T-helper 22 cell (primary cell): ENCODE measurements at places on chromosomes 12 and 14.
A peak's percentile ranks its signal among the peaks of the same experiment; 100 is the strongest.

- DNase-seq, result no peak
These were observed 37.4 kb downstream of the HSP90AA1 start for GRCh38 chr14:102049258-102050025.

DNA sequence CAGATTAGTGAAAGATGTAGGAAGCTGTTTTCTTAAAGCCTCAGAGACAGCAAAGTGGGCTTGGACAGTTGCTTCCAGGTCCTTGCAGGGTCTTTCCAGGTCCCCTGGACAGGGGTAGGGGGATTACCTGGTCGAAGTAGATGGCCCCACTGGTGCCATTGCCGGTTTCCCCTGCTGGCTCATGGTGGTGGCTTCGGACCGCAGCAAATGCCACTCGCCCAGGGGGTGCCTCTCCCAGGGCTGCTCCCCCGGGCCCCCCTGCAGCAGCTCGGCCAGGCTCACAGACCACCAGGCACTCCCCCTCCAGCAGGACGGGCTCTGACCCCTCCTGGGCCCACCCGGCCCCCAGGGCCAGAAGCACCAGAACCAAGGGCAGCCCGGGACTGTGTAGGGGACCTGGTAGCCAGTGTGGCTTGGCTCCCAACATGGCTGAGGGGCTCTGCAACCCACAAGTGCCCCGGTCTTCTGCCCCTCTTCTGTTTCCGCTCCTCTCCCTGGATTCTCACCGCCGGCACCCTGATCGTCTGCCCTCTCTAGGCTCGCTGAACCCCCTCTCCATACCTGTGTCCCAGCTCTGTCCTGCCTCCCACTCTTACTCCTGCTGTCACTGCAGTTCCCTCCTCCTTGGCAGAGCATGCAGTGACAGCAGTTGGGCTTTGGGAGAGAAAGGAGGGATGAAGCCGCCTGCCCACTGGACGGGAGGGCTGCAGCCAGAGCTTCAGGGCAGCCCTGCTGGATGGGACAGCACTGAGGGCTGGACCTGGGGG is 657 bp downstream of the CBLN3 start:
- DNase-seq, result no peak

GRCh38 chr14:97978341-97978740 is 1181.2 kb downstream of the VRK1 start:
- peak; percentile 66 for DNase-seq

DNA sequence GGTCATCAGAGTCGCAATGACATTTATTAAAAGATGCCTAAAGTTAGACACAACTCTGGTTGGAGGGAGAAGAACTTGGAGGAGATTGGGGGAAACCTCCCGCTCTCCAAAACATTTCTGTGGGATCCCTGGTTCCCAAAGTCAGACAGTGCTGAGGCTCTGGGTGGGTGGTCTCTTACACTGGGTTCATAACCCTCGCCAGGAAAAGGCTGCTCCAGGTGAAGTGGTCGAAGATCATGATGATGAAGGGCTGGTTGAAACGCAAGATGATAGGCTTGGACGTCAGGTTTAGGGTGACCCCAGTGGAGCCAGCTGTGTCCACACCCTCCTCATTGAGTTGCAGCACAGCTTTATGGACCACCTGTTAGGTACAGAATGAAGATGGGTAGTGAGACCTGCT is 11.2 kb upstream of the SERPINA10 start:
- DNase-seq, result no peak

GRCh38 chr12:28130625-28131598 is 59.3 kb upstream of the CCDC91 start:
- DNase-seq, result no peak

- DNase-seq, result no peak
These were observed 303.8 kb downstream of the TMEM121 start for GRCh38 chr14:105830171-105830570.

DNA sequence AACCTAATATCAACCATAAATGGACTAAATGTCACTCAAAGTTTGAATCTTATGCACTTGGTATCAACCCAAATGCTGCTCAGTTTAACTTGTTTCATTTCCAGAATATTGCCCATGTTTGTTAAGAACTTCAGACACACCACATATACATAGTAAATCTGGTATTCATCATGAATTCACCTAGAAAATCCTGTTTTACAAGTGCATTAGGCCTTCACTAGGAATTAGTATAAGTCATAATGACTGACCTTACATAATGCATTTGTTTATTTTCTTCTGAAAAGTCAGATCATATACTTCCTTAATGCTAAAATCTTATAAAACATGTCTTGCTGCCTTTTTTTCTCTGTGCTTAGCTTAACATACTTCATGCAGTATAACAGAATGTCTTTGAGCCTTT is 66.1 kb downstream of the ABCD2 start:
- no peak for DNase-seq

DNA sequence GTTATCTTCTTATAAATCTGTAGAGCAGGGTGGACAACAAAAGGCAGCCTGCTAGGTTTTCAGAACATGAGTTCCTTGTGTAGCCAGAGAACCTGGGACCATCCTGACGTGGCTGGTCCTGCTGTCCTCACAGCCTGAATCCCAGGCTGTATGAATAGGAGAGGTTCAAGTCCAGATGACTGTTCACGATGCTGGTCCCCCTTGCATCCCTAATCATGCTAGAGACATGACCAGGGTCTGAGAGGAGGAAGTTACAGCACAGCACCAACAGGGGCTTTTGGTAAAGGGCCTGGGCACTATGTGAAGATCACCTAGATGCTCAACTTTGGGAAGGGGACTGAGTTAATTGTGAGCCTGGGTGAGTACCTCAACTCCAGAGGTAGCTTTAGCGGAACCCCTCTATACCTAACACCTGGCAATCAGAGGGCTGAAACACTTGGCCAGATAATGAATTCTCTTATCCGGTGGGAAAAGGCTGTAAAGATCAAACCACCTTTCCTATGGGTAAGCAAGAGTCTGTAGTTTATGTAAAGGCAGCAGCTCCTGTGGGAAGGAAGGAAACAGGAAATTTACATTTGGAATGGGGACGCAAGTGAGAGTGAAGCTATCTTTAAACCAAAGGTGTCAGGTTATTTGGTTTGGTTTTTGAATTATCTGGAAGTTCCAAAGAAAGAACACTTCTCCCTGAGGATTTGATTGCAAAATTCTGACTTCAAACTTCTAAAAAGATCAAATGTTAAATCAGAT is 112.8 kb downstream of the DAD1 start:
- no peak for DNase-seq

DNA sequence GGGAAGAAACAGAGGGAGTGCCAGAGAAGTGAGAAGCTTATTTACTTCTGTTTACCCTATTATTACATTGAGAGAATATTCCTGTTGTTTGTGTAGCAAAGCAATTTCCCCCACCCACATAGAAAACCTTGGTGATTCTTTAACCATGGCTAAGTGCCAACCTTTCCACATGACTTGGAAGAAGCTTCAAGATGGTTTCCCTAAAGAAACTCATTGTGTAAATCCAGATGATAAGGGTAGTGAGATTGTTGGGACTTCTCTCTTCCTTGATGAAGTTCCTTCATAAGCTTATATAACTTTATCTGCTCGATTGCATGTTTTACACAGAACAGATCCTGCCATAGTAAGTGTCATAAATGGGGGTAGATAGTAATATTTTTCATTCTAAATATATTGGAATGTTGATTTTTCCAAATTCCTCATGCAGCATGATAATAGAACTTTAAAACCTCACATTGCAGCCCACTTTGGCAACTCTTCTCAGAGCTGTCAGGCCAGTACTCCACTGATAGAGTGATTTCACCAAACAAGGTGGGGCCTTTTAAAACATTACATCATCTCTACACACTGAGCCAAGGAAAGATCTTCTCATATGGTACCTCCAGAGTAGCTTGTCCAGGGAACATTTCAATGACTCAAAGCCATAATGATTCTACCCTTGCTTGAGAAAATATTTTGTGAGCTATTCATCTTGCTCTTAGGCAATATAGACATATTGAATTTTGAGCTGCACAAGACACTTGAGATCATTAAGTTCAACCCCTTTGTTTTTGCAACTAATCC is 47.8 kb upstream of the KIF21A start:
- no peak for DNase-seq

DNA sequence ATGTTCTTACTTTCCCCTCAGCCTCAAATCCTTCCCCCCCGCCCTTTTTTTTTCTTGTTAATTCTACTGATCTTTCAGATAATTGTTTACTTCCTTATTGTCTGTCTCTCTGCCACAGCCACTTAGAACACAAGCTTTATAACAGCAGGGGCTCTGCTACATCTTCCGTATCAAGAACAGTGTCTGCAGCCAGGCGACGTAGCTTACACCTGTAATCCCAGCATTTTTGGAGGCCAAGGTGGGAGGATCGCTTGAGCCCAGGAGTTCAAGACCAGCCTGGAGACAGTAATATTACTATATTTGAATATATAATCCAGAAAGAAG is 5.4 kb downstream of the SOS2 start:
- no peak for DNase-seq

DNA sequence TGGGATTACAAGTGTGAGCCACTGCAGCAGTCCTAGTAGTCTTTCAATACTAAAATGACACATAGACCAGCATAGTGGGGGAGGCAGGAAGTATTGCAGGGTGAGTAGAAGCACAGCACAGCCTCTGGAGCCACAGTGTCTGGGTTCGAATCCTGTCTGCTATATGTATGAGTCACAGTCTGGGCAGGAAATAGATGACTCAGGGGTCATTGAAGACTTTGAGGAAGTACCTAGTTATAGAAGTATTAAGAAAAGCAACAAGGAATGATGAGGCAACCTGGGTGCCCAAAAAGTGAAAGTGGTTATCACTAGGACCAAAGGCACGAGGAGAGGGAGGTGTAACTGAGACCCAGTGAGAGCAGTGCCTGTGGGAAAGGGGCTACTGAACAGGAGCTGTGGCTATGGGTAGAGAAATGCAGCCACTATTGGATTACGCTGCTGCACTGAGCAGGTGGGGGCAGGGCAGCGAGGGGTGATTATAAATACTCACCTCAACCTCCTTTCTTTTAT is 124.0 kb downstream of the PDE3A start:
- DNase-seq, result no peak

GRCh38 chr12:91613223-91613779 is 430.7 kb upstream of the DCN start:
- no peak for DNase-seq

- DNase-seq, result no peak
These were observed 850.3 kb downstream of the GALC start for GRCh38 chr14:87142551-87143211.

- DNase-seq, result no peak
These were observed 44.7 kb upstream of the SINHCAF start for GRCh38 chr12:31370531-31371255.

- DNase-seq, result no peak
These were observed 243.7 kb upstream of the RGS6 start for GRCh38 chr14:71688576-71688975.

DNA sequence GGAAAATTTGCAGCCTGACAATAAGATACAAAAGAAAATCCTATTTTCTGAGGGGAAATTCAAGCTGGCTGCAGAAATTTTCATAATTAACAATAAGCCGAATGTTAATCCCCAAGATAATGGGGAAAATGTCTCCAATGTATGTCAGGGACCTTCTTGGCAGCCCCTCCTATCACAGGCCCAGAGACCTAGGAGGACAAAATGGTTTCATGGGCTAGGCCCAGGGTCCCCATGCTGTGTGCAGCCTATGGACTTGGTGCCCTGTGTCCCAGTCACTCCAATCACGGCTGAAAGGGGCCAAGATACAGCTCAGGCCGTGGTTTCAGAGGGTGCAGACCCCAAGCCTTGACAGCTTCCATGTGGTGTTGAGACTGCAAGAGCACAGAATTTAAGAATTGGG is 11.2 kb downstream of the C12orf50 start:
- no peak for DNase-seq

DNA sequence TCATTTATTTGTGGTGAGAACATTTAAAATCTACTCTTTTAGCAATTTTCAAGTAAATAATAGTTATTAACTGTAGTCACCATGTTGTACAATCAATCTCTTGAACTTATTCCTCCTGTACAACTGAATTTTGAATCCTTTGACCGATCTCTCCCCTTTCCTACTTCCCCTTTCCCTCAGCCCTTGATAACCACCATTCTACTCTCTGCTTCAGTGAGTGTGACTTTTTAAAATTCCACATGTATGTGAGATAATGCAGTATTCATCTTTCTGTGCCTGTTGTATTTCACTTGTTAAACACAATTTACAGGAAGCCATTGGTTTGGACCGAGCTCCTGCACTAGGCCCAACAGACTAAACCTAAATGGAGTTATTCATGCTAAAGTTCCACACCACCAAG is 458.9 kb upstream of the PDE3A start:
- no peak for DNase-seq

DNA sequence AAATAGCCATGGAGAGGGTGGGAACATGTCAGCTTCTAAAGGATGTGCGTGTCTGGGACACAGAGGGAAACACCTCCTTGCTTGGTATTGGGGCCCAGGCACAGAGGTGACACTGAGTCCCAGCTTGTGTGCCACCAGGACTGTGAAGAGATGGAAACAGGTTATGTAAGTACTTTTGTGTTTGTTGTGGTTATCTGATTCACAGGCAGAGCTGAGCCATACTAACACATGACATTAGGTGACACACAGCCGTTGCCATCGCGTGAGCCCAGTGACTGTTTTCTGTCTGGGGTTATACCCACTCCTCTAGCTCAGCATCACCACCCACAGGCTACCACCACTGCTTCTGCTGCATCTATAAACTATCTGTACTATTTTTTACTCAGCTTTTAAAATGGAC is 12.1 kb upstream of the FLVCR2 start:
- peak; percentile 75 for DNase-seq

DNA sequence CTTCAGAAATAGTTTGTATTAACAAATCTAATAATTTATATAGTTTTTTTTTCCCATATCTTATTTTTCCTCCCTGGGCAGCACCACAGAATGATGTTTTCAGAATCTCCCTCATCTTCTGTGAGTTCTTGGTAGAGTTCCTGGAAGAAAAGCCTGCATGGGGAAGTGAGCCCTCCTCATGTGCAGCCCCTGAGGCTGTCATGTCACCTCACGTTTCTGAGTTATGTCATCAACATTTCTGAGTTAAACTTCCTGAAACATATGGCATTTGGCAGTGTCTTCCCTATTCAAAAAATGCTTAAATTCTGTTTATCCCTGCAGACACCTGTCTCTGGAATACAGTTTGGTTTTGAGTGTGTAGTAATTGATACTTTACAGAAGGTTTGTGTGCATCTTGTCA is 979.0 kb downstream of the TMEM121 start:
- DNase-seq, result no peak

DNA sequence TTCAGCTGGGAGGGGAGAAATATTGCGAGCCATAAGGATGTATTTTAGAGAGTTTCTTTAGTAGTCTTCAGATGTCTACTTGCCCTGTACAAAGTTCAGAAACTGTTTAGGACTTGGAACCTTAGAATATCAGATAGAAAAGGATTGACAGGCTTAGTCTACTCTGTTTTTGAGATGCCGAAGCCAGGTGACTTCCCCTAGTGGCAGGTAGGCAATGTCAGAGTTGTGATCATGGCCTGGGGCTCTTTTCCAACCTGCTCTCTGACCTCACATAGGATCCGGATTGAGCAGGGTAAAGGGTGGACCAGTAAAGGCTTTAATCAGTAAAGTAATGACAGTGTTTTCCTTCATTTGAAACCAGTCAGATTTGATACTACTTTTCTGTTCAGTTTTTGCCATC is 59.6 kb downstream of the PRKCH start:
- DNase-seq, result no peak
